Activated naive CD4-positive, alpha-beta T cell treated with Interleukin-2 at 50 U/mL for 16 hours (primary cell): ENCODE measurements at places on chromosomes 3 and 15.
A peak's percentile ranks its signal among the peaks of the same experiment; 100 is the strongest.

GRCh38 chr15:96553931-96554330 is 223.4 kb downstream of the NR2F2 start:
- DNase-seq = no peak

DNA sequence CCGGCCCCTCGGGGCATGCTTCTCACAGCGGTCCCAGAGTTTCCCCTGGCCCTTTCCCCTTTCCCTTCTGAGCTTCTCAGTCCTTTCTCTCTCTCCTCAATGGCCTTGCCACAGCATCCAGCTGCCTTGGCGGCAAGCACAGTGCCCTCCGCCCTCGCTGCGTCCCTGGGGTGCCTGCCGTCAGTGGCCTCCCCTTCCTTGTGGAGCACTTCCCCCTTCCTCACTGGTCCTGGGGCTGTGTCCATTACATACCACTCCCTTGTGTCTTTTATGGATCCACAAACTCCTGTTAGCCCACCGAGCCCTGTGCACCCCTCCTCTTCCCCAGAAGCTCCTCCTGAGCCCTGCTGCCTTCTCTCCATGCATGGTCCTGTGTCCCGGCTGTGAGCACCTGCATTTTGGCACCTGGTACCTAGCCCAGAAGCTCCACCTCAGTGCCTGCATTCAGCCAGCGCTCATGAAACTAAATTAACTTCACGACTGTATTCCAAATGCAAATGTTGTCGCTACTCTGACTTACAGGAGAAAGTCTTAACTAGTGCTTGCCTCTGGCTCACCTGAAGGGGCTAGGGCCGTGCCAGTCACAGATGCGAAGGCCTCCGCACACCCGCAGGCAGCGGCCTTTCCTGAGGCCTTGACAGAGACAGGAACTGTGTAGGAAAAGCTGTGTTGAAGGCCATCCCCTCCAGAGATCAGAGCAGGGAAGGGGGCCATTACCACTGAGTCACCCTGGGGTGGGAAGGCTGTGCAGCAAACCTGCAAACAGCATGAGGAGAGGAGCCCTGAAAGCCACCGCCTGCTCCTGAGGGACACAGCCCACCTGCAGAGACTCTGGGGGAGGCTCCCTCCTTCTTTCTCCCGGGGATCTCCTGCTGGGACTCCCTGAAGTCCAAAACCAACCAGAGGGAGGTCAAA is 19.1 kb upstream of the KLF13 start:
- DNase-seq = no peak

GRCh38 chr3:110750201-110750600 is 321.4 kb upstream of the NECTIN3 start:
- DNase-seq = no peak

DNA sequence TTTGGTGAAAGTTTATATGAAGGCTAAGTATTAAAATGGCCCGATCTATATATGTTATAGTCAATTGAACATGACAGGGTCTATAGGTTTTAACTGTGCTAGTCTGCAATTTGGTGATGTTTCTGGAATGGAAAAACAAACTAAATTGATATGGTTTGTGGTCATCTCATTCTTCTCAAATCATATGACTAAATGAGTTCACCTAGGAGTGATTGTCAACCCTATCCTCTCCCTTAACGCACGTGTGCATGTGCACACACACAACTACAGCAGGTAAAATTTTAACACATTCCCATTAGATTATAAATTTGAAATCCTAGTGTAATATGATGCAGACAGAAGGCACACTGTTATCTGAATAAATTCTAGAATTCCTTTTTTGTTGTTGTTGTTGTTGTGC is 9.0 kb downstream of the CLDND1 start:
- no peak for DNase-seq

DNA sequence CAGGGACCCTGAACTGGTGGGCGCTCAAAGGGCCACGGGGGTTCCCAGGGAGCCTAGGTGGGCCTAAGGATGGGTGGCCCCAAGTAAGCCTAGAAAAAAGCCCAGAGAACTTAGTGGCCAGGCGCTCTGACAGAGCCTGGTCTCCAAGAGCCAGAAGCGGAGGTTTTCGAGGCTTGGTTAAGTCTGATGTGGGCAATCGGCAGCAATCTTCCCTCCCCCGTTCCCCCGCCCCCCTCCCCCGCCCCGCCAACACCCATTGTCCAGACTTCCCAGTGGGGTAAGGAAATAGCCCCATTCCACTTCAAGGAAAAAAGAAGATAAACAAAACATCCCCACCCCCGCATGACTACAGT is 6.7 kb downstream of the EOMES start:
- no peak for DNase-seq

- DNase-seq = no peak
Measured at GRCh38 chr15:41900526-41901380, 6.9 kb upstream of the SPTBN5 start.

DNA sequence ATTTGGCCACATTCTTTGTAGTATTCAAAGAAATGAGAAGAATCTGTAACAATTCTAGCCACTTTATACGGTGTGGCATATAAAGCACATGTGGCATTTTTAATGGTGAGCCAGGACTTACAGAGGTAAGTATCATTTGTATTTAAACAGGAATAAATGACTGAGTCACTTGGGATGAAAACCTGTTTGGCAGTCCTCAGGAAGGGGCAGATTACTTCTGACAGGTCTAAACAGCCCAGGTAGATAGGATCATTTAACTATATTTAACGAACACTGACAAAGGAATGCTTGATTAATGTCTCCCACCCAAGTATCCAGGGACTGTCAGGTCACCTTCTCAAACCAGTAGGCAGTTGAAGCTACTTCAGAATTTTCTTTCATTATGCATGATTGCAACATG is 241.5 kb upstream of the SATB1 start:
- no peak for DNase-seq

- no peak for DNase-seq
Measured at GRCh38 chr15:63718590-63719035, 115.1 kb downstream of the HERC1 start.

- DNase-seq = no peak
Measured at GRCh38 chr15:62874959-62875625, 167.5 kb upstream of the TPM1 start.

GRCh38 chr15:77870195-77871065 is 207.1 kb downstream of the TBC1D2B start:
- DNase-seq = peak; percentile 38

GRCh38 chr3:142850395-142851023 is 38.4 kb downstream of the PCOLCE2 start:
- DNase-seq = no peak

GRCh38 chr15:70376031-70376928 is 278.6 kb upstream of the TLE3 start:
- DNase-seq = no peak

GRCh38 chr3:45362758-45363157 is 25.6 kb upstream of the LARS2 start:
- DNase-seq = no peak
